ENCODE measurements at places on chromosomes 3 and 15. TPM values are rescaled to one million over a fixed set of nuclear protein-coding genes. Genes with fewer than 3 reads are reported as not detected.

- DNase-seq: no peak
Observed at GRCh38 chr3:179147514-179147872, 664 bp upstream of the PIK3CA start.

- peak; percentile 49 for DNase-seq
Observed at GRCh38 chr3:105367063-105367405, 325 bp downstream of the ALCAM start.

GRCh38 chr3:145727476-145727875 is 433.5 kb downstream of the PLOD2 start:
- no peak for DNase-seq

GRCh38 chr3:171838218-171838720 is 4.9 kb upstream of the TMEM212 start:
- no peak for DNase-seq

DNA sequence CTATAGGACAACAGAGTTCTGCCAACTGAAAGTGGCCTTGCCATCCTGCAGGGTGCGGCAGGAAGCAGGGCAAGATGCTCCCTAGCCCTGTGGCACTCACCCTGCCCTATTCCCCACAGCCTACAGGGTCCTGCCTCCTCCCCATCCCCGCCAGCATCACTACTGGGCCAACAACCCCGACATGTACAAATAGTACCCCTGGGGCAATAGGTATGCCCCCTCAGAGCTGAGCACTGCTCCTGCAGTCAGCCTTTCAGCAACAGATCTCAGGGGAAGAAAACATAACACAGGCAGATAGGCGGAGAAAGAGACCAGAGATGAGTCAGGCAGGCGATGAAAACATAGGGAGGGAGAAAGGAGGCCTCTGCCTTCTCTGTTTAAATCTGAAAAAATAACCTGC is 74.7 kb downstream of the XXYLT1 start:
- no peak for DNase-seq

DNA sequence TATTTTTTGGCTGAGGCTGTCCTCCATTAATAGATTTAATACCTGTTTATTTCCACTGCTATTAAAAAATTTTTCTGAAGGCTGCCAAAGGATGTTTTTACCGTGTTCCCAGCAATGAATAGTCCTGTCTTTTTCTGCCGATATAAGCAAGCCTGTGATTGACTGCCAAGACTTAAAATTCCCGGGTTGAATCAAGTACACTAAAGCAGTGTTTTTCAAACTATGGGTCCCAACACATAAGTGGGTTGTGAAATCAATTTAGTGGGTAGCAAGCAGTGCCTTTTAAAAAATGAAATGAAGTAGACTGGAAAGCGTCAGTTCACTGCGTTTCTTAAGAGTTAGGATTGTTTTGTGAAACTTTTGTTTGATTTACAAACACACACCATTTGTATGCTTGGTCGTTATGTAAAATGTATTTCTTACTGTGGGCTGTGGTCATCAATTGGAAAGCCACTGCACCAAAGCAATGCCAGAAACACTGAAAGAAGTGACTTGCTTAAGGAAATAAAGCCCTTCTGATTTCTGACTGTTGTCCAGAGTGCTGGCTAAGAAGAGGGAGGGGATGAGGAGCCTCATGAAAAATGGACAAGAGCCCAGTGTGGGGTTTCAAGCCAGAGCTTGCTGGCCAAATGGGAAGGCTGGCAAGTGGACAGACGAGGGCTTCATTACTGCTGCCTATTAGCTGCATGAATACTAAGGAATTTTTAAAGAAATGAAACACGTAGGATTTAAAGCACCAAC is 206.0 kb downstream of the THRB start:
- no peak for DNase-seq

- no peak for DNase-seq
Observed at GRCh38 chr3:169161011-169161410, 502.5 kb downstream of the MECOM start.

DNA sequence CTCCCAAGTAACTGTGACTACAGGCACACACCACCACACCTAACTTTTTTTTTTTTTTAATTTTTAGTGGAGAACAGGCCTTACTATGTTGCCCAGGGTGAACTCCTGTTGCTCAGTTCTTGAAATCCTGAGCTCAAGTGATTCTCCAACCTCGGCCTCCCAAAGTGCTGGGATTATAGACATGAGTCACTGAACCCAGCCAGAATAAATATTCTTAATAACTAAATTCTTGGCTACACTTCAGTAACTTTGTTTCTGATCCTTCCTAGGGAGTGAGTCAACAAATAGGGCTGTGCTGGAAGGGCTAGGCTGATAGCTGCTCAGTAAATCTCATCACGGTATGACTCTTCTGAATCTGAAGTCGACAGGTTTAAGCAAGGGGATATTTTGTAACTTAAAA is 56.6 kb downstream of the P3H2 start:
- no peak for DNase-seq

CIB2 gene
- 45.2 TPM for total RNA-seq

PATL2 gene
- 1.2 TPM for total RNA-seq

Data from WTC11 (cell line).